Occipital lobe (tissue), 3 donors: ENCODE measurements at places on chromosomes 13 and 19. TPM values are rescaled to one million over a fixed set of nuclear protein-coding genes. Genes with fewer than 3 reads are reported as not detected.

KLK3 gene
- not detected for total RNA-seq

TMEM221 gene
- 0.94 TPM for total RNA-seq

MIA gene
- total RNA-seq: not detected

GRIN3B gene
- not detected for total RNA-seq

KMT2B gene
- total RNA-seq: 3.0 TPM

PBX4 gene
- total RNA-seq: 14.8 TPM

KLHL26 gene
- 7.0 TPM for total RNA-seq

LILRA5 gene
- total RNA-seq: 0.78 TPM

ZNF850 gene
- 7.5 TPM for total RNA-seq
